Fibroblast of skin of back (primary cell): ENCODE measurements at places on chromosomes 4 and X.
A peak's percentile ranks its signal among the peaks of the same experiment; 100 is the strongest.

- no peak for DNase-seq
These were observed 24.7 kb downstream of the OFD1 start for GRCh38 chrX:13759152-13759718.

GRCh38 chr4:106569146-106570031, 200.8 kb upstream of the GIMD1 start:
- peak; percentile 49 for DNase-seq

DNA sequence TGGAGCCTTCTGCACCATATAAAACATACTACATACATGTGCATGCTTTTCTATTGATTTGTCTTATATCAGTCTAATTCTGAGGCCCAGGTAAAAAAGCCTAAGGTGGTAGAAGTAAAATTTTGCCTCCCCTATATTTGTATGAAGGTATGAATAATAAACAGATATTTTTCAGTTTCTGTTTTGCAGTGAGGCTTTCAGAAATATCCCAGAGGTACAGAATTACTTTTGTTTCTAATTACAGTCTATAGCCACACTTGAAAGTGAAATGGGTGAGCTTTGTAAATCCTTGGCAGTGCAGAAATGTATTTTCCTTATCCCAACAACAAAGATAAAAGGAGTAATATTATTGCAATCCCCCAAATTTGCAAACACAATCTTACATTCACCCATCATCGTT, 59.5 kb downstream of the DDX60 start:
- DNase-seq: no peak

DNA sequence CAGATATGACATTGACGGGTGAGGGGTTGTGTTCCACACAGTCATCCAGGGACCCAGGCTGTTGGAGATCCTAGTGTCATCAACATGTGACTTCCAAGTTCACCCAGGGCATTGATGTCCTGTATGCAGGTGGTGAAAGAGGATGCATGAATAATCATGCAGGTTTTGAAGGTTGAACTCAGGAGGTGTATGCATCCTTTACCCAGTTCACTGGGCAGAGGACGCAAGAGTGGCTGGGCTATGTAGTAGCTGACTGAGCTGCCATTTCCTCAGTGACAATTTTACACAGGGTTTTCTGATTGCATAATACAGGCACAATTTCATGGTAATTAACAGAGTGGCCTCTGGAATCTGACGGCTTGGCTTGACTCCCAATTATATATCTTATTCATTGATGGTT, 323.0 kb downstream of the HS3ST1 start:
- DNase-seq: no peak

DNA sequence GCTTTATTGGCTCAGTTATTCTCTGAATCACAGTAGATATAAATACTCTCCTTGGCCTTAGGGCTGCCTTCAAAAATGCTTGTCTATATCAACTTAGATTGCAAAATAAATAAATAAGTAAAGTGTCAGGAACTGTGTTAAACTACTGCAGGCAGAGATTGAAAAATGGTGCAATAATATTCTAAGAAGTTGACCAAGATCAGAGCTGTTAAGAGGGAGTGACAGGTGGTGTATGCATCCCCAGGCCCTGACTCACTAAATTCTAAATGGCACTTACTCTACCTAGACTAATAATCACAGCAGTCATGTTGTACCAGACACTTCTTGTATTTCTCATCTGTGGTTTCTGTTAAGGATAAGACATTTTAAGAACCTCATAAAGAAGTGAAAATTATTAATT, 235.1 kb upstream of the SPOCK3 start:
- no peak for DNase-seq

DNA sequence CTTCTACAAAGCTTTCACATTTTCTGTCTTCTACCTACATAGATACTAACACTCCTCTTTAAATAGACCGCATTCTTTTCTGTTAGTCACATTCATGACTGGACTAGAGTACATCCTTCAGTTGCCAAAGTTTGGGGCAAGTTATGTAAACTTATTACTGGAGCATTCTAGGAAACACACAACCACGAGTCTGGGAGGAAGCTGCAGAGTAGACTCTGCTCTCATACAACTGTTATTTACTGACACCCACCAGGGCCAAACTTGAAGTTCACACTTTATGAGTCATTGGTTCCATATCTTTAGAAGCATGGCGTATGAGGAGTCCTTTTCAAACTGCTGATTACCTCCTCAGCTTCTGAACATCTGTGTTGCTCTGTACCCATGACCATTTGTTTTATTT, 87.0 kb downstream of the RNF150 start:
- DNase-seq: peak; percentile 98

- peak; percentile 85 for DNase-seq
These were observed 636 bp upstream of the EOLA1 start for GRCh38 chrX:149540131-149540620.

GRCh38 chr4:65831828-65832227, 161.5 kb upstream of the EPHA5 start:
- no peak for DNase-seq

- DNase-seq: no peak
These were observed 188.4 kb upstream of the MBNL3 start for GRCh38 chrX:132677233-132677716.

- peak; percentile 17 for DNase-seq
These were observed 8.2 kb downstream of the ZCCHC4 start for GRCh38 chr4:25320773-25321172.

GRCh38 chrX:115504167-115504566, 56.8 kb upstream of the PLS3 start:
- DNase-seq: no peak

DNA sequence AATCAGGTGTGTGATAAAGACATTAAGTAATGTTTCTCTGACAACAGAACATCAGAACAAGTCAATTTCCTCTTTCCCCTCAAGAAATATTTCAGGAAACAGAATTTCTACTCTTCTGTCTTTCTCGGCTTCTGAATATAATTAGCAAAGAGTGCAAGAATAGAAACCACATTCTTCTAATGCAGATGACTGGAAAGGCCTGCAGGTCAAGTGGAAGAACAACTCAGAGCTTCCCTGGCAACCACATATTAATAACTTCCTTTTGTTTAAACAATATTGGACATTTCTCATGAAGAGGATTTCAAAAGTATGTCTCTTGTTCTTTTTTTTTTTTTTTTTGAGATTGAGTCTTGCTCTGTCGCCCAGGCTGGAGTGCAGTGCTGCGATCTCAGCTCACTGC, 225.5 kb downstream of the PARM1 start:
- DNase-seq: no peak

GRCh38 chr4:128601991-128602695, 207.4 kb upstream of the JADE1 start:
- peak; percentile 52 for DNase-seq

GRCh38 chr4:3766785-3767569, 792 bp downstream of the ADRA2C start:
- peak; percentile 24 for DNase-seq

- DNase-seq: no peak
These were observed 15.0 kb downstream of the BCLAF3 start for GRCh38 chrX:19975845-19976244.

DNA sequence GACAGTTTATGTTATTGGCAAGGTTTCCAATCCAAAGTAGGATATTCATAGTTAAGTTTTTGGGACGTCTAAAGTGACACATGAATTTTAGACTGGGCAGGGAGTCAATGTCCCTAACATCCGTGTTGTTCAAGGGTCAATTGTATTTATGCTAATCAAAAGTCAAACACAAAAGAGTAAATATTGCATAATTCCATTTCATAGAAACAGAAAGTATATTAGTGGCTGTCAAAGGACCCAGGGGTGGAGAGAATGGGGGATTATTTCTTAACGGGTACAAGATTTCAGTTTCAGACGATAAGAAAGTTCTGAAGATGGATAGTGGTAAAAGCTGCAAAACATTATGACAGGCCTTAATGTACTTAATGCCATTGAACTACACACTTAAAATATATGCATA, 971.8 kb upstream of the AGA start:
- no peak for DNase-seq

DNA sequence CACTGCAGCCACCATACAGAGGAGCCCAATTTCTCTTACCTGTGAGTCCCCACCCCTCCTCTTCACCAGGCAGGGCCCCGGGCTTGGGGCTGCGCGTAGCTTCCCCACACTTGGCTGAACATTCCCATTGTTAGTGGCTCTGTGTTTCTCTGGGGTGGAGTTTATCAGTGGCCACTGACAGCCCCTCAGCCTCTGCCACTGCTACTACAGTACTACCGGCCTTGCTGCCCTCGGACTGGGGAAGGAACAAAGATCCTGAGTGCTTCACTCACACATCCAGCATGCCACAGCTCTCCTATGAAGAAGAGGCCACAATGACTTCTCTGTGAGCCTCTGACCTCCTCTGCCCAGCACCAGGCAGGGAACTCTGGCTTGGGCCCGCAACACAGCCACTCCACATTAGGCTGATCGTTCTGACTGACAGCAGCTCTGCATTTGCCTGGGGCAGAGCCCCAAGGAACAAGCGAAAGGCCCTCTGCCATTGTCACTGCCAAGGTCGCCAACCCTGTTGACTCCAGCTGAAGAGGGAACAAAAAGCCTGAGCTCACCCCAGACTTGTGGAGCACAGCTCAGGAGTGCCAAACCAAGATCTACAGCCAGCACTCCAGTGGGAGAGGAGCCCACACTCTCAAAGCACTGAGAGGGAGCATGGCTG, 24.0 kb downstream of the ABCB7 start:
- no peak for DNase-seq

GRCh38 chr4:156966836-156967235, 4.8 kb downstream of the PDGFC start:
- DNase-seq: no peak

DNA sequence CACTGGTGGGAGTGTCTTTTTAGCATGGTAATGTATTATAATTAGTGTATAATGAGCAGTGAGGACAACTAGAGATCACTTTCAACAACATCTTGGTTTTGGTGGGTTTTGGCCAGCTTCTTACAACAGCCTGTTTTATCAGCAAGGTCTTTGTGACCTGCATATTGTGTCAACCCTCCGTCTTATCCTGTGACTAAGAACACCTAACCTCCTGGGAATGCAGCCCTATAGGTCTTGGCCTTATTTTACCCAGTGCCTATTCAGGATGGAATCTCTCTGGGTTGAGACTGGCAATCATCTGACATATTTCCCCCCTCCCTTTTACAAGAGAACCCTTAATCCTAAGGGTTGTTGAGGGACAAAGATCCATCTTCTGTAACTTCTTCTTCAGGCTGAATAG, 21.9 kb upstream of the ADH4 start:
- no peak for DNase-seq

GRCh38 chr4:3612281-3612680, 80.1 kb upstream of the LRPAP1 start:
- no peak for DNase-seq

GRCh38 chrX:55450259-55450658, 1.7 kb upstream of the MAGEH1 start:
- no peak for DNase-seq

DNA sequence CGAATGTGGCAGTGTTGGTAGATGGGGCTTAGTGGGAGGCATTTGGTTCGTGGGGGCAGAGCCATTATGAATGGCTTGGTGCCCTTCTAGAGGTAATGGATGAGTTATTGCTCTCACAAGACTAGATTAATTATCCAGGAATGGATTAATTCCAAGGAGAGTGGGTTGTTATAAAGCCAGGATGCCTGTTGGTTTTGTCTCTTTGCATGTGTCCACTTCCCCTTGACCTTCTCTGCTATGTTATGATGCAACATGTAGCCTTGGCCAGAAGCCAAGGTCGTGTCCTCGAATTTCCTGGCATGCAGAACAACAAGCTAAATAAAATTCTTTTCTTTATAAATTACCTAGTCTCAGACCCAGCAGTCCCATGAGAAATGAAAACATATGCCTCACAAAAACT, 111.2 kb upstream of the PLS3 start:
- DNase-seq: no peak

- no peak for DNase-seq
These were observed 117.4 kb upstream of the NUDT10 start for GRCh38 chrX:51215266-51215665.

DNA sequence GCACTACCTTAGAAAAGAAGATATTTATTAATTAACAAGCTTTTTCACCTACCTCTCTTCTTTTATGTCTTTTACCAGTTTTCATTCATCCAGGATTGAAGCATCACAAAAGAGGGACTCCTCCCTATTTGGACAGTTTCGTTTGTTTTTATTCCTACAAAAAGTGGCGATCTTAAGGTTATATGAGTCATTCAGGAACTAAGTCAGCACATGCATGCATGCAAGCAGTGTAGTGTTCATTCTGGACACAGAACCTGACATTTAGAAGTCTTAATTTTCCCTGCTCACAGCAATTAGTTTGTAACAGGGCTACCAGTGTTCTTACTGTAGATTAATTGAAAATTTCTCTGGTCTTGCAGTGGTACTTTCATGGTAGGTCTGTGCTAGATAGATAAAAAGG, 47.9 kb upstream of the QRFPR start:
- DNase-seq: peak; percentile 7

DNA sequence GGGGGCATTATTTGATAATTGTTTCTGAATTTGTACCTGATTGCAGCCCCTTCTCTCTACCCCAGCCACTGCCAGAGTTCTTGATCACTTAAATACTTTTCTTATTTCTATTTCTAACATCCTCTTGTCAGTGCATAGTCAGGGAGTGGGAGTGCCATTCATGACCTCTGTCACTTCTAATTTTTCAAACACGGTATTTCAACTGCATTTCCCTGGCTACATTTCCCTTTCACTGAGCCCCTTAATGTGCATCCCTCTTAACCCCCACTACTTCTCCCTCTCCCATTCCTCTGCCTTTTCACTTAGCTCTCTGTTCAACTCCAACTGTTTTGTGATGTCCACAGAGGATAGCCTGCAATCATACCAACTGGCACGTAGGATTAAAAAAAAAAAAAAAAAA, 128.3 kb upstream of the NAP1L5 start:
- no peak for DNase-seq

- DNase-seq: peak; percentile 98
These were observed 13.6 kb downstream of the JADE1 start for GRCh38 chr4:128823025-128823661.

DNA sequence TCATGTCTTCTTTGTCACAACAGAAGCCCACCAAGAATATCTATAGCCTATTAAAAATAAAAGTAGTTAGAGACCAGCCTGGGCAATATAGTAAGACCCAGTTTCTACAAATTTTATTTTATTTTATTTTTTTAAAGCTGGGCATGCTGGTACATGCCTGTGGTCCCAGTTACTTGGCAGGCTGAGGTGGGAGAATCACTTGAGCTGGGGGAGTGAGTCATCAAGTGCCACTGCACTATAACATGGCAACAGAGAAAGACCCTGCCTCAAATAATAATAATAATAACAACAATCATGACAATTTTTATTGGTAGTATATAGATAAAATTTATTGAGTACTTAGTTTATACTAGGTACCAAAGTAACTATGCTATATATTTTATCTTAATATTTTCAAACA, 93.0 kb upstream of the NPFFR2 start:
- DNase-seq: no peak
